NCI-H82 (cell line): ENCODE measurements at places on chromosomes 7 and 10.

GRCh38 chr10:4315551-4315950 is 510.5 kb upstream of the AKR1E2 start:
- no peak for DNase-seq

GRCh38 chr7:102275123-102275703 is 11.5 kb upstream of the SH2B2 start:
- no peak for DNase-seq

- DNase-seq: no peak
Observed at GRCh38 chr7:11217848-11218565, 244.3 kb downstream of the PHF14 start.

GRCh38 chr10:110811791-110812581 is 59.7 kb upstream of the PDCD4 start:
- no peak for DNase-seq

DNA sequence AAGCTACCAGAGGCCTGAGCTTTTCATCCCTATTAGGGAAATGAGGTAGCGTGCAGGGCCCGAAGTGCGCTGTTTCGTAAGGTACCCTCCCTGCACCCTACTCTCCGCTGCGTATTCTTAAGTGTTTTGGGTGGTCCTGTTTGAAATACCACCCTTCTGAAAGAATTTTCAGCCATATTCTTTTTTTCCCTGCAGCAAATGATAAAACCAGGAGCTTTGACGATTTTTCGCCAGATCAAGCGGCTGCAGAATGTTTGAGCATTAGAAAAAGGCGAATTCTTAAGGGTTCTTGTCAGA is 1.2 kb downstream of the RSBN1L start:
- no peak for DNase-seq

GRCh38 chr7:133501771-133502170 is 248.9 kb downstream of the EXOC4 start:
- peak; percentile 66 for DNase-seq

GRCh38 chr10:17038627-17039026 is 91.0 kb downstream of the CUBN start:
- DNase-seq: no peak

GRCh38 chr10:6342096-6342685 is 139.5 kb downstream of the PFKFB3 start:
- DNase-seq: no peak

- peak; percentile 48 for DNase-seq
Observed at GRCh38 chr10:2978111-2978510, 89.2 kb upstream of the PFKP start.
